Activated T-helper 1 cell treated with anti-CD3 and anti-CD28 coated beads, Interleukin-12 subunit alpha, Interleukin-12 subunit beta, Interleukin-2, Interleukin-4 antibody, amounts not matched to agents 30 ng/mL and 10 ng/mL and 1 ng/mL, durations not matched to agents 14 hours and 24 hours and 36 hours (primary cell): ENCODE measurements at places on chromosomes 7 and 10. TPM values are rescaled to one million over a fixed set of nuclear protein-coding genes. Genes with fewer than 3 reads are reported as not detected.

The AQP1 gene
- 0.12 and 0.13 TPM in 2 replicates for total RNA-seq

The RSPH10B gene
- total RNA-seq = 0.81 and 1.1 TPM in 2 replicates

The PTEN gene
- total RNA-seq = 56.9 and 67.6 TPM in 2 replicates

GRCh38 chr7:95396136-95397032 is at the start of gene PON3:
Gene PON3 (minus strand): TSS chr7:95396375. CDS start chr7:95396350, 25 bp downstream.
- DNase-seq = no peak

DNA sequence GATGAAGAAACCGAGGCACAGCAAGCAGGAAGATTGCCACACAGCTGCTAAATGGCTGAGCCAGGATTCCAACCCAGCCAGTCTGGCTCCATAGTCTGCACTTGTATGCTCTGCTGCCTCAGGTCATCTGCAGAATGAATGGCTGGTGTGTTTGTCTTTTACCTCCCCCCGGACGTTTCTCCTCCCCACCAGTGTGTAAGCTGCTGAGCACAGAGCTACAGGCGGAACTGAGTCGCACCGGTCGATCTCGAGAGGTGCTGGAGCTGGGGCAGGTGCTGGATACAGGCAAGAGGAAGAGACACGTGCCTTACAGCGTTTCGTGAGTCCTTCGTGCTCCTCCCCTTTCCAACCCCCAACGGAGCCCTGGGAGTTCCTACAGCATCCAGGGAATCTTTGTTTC is 2.6 kb downstream of the CNPY4 start:
- DNase-seq = no peak
